ENCODE measurements at places on chromosomes 5 and 9. TPM values are rescaled to one million over a fixed set of nuclear protein-coding genes. Genes with fewer than 3 reads are reported as not detected.
A peak's percentile ranks its signal among the peaks of the same experiment; 100 is the strongest.

DNA sequence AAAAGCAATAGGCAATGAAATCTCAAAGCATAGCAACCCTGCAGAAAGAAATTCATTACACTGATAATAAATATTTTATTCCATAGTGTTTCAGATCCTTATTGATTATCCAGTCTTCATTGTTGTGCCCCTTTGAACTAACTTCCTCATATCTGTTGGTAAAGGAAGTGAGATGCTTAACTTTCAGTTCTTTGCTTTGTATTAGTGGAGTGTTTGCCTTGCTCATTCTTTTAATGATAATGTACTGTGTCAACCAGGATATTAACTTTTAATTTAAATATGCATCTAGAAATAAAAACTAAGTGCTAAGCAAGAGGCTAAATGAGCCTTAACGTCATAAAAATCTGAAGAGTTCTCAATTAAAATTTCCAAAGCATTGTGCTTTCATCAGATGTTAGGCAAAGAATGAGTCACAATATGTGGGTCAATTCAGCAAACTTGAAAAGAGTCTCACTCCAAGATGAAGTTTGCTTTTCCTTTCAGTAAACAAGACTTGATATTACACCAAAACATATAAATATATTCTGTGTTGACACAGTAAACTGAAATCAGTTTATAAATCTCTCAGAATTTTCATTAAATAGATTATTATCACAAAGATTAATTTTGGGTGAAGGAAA is 105.9 kb downstream of the GIN1 start:
- H3K27me3 ChIP-seq: no peaks in the 10 kb centered on the region
- no peaks in the 10 kb centered on the region for H3K4me1 ChIP-seq
- H3K4me3 ChIP-seq: no peak overlapping the region
- H3K36me3 ChIP-seq: peaks cover 10% of the 10 kb centered on the region
- no peak overlapping the region for H3K27ac ChIP-seq

- peaks cover 98% of the 10 kb centered on the region for H3K27me3 ChIP-seq
- DNase-seq: peak; percentile 93
- H3K27ac ChIP-seq: no peak overlapping the region
- H3K36me3 ChIP-seq: no peaks in the 10 kb centered on the region
- peaks cover 59% of the 10 kb centered on the region for H3K4me1 ChIP-seq
Measured at GRCh38 chr9:974031-974995, 2.1 kb upstream of the DMRT3 start.

- no peak overlapping the region for H3K27ac ChIP-seq
- DNase-seq: no peak
- no peaks in the 10 kb centered on the region for H3K36me3 ChIP-seq
- no peaks in the 10 kb centered on the region for H3K4me1 ChIP-seq
Measured at GRCh38 chr5:76682387-76682786, 33.5 kb upstream of the F2R start.

DNA sequence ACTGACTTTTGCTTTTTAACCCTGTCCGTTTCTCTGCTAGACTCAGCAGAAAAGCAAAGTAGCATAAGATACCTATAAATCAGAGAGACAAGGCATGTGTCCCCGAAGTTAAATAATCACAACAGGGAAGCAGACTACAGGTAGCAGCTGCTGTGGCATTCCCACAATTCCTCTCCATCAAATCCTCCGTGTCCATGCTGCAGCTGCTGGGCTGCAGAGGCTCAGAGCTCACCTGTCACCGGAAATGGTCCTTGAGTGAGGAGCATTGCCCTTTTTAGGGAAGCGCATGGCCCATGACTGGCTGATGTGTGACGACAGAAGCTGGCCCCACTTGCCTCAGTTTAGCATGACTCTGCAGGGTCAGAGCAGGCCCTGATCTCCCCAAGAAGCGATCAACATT is 125.0 kb downstream of the MSX2 start:
- H3K36me3 ChIP-seq: no peaks in the 10 kb centered on the region
- H3K27ac ChIP-seq: no peak overlapping the region
- H3K4me3 ChIP-seq: no peak overlapping the region
- peaks cover 15% of the 10 kb centered on the region for H3K4me1 ChIP-seq

- peak; percentile 89 for DNase-seq
- peaks cover 45% of the 10 kb centered on the region for H3K4me1 ChIP-seq
- H3K27ac ChIP-seq: no peak overlapping the region
- no peaks in the 10 kb centered on the region for H3K36me3 ChIP-seq
Measured at GRCh38 chr5:176817369-176817840, 7.0 kb downstream of the UNC5A start.

GRCh38 chr5:139272471-139273321 is 20.8 kb upstream of the MATR3 start:
- H3K27ac ChIP-seq: no peak overlapping the region
- H3K27me3 ChIP-seq: no peaks in the 10 kb centered on the region
- peak overlapping the region; percentile 55 for H3K4me3 ChIP-seq
- peaks cover 33% of the 10 kb centered on the region for H3K4me1 ChIP-seq
- no peaks in the 10 kb centered on the region for H3K36me3 ChIP-seq

DNA sequence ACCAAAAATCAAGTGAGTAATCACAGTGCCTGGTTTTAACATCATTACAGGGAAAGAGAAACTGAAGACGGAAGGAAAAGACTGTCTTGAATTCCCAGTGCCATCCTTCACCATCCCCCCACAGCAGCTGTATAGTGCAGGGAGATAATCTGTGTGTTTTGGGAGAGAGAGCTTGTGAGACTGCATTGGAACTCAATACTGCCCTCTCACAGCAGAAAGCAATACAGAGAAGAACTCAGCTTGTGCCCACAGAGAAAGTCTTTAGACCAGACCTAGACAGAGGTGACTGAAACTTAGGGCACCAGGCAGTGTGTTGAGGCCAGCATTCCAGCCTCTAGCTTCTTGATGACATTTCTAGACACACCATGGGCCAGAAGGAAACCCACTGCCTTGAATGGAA is 754.7 kb upstream of the CDH6 start:
- H3K4me3 ChIP-seq: no peak overlapping the region
- no peaks in the 10 kb centered on the region for H3K27me3 ChIP-seq
- no peaks in the 10 kb centered on the region for H3K36me3 ChIP-seq
- no peaks in the 10 kb centered on the region for H3K4me1 ChIP-seq

DNA sequence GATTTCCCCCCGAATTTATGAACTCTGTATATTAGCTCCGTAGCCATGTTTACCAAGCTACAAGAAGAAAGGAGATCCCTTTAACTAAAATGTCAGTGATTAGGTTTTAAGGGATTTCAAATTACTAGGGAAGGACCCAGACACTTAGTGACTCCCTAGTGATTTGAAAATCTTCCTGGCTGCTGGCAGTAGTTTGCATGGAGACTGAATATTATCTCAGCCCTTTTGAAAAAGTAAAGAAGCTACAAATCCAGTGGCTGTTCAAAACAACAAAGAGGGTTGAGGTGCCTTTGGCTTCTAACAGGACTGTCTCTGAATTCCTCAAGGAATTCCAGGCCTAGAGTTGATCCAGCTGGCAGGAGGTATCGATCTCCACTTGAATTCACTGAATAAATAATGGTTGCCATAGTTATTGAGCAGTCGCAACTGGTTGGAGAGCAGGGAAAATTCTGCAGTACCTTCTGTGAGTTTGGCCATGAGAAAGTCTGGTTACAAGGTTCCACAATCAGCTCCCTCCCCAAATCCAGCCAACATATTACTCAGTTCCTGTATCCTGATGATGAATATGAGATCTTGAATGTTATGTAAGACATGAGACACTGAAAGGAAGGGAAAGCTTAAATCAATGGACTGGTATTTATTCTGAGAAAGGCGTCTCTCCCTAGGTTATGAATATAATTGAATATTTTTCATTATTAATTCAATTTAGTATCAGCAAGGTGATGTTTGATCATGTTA is 37.7 kb downstream of the NR4A3 start:
- no peak overlapping the region for H3K4me3 ChIP-seq
- H3K27me3 ChIP-seq: no peaks in the 10 kb centered on the region
- H3K36me3 ChIP-seq: no peaks in the 10 kb centered on the region
- peak; percentile 64 for DNase-seq
- no peak overlapping the region for H3K27ac ChIP-seq

- no peaks in the 10 kb centered on the region for H3K36me3 ChIP-seq
- H3K27me3 ChIP-seq: peaks cover 15% of the 10 kb centered on the region
Measured at GRCh38 chr9:136090056-136090735, 4.9 kb downstream of the NACC2 start.

- DNase-seq: no peak
- no peaks in the 10 kb centered on the region for H3K27me3 ChIP-seq
- H3K4me3 ChIP-seq: no peak overlapping the region
Measured at GRCh38 chr5:107337281-107337680, 333.5 kb downstream of the EFNA5 start.

GRCh38 chr9:91837981-91838731 is 111.9 kb downstream of the ROR2 start:
- peaks cover 43% of the 10 kb centered on the region for H3K4me1 ChIP-seq
- H3K4me3 ChIP-seq: no peak overlapping the region
- no peaks in the 10 kb centered on the region for H3K36me3 ChIP-seq
- H3K27me3 ChIP-seq: no peaks in the 10 kb centered on the region

DNA sequence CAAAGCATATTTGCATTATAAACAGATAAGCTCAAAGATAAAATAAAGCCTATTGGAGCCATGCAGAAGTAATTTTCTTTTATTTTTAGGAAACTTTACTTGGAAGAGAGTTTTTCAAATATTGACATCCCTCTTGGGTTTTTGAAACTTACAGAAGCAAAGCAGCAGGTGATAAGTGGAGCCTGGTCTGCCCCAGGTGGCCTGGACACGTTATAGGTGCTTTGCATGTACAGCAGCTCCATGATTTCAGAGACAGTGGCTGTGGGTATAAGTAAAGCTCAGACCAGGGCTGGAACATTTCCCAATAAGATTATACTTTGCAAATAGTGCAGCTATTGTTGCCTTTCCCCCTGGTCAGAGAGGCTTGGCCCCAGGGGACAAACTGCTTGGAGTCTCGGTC is 51.5 kb downstream of the CCDC192 start:
- no peak overlapping the region for H3K27ac ChIP-seq
- H3K36me3 ChIP-seq: no peaks in the 10 kb centered on the region
- no peaks in the 10 kb centered on the region for H3K27me3 ChIP-seq
- H3K4me3 ChIP-seq: no peak overlapping the region
- peaks cover 11% of the 10 kb centered on the region for H3K4me1 ChIP-seq

- H3K27ac ChIP-seq: no peak overlapping the region
- no peak for DNase-seq
- H3K4me3 ChIP-seq: no peak overlapping the region
- H3K27me3 ChIP-seq: no peaks in the 10 kb centered on the region
- no peaks in the 10 kb centered on the region for H3K36me3 ChIP-seq
- no peaks in the 10 kb centered on the region for H3K4me1 ChIP-seq
Measured at GRCh38 chr9:109590966-109591365, 92.9 kb upstream of the PTPN3 start.

The LOX gene
- total RNA-seq: 0.11 TPM

The STRBP gene
- total RNA-seq: 70.9 TPM

The AHRR gene
- 0.34 TPM for total RNA-seq

Measured in neural progenitor cell (in vitro differentiated cells).